ENCODE measurements at places on chromosomes 7 and 10. TPM values are rescaled to one million over a fixed set of nuclear protein-coding genes. Genes with fewer than 3 reads are reported as not detected.
A peak's percentile ranks its signal among the peaks of the same experiment; 100 is the strongest.

GRCh38 chr10:32793033-32793432 is 165.0 kb downstream of the ITGB1 start:
- no peak for DNase-seq

The TSPAN13 gene
- 45.1 TPM for total RNA-seq

- no peak for DNase-seq
Observed at GRCh38 chr10:70594161-70594560, 8.4 kb downstream of the PRF1 start.

The RASA4B gene
- total RNA-seq, result 1.4 TPM

- no peak for DNase-seq
Observed at GRCh38 chr10:124696446-124697392, 47.5 kb downstream of the FAM53B start.

The POM121L12 gene
- not detected for total RNA-seq

DNA sequence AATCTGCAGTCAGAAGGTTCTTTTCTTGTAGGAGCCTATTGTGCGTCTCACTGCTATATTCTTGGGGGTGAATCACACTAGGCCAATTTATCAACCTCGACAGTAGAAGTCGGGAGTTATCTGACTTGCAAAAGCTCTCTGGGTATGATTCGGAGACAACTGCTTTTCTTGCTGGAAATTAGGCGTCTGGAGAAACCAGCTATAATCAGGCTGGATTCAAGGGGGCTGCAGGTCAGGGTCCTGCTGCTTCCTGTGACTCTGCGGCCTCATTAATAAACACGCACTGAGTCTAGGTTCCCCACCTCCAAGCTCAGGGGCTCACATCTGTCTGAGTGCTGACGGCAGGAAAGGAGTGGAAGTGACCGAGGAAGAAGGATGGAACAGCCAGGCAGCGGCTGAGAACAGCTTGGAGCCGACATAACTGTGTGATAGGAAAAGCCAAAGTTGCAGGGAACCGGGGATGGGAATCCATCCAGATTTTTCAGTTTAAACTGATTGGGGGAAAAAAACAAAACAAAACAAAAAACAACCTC is 184.6 kb downstream of the FANK1 start:
- peak; percentile 91 for DNase-seq

The CARD11 gene
- total RNA-seq, result 3.1 TPM

DNA sequence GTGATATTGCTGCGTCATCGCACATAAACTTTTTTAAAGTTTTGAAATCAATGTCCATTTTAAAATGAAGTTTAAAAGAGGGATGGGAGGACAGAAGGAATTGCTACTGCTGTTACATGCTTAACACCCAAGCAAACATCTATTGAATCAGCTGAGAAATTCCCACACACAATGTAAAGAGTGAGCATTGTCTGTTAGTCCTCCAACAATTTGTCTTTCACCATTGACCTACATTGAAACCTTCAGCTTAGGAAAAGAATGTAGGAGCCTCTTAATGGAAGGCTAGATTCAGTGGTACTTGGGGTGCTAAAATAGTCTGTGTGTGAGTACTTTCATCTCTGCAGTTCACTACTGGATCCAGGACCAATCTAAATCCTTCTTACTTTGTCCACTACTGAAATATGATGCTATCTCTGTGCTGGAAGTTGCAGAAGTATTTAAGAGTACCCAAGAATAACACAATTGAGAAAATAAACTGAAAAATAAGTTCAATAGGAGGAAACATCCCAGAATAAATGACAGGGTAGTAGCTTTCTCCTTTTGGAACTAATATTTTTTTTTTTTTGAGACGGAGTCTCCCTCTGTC is 23.8 kb upstream of the FBXW4 start:
- no peak for DNase-seq

GRCh38 chr10:104330168-104331110 is 7.8 kb downstream of the ITPRIP start:
- DNase-seq, result peak; percentile 68

- no peak for DNase-seq
Observed at GRCh38 chr7:147436718-147437117, 1153.8 kb upstream of the C7orf33 start.

GRCh38 chr7:4143511-4144171 is 538.5 kb upstream of the FOXK1 start:
- no peak for DNase-seq

- no peak for DNase-seq
Observed at GRCh38 chr7:135995748-135996147, 18.6 kb upstream of the MTPN start.

GRCh38 chr10:43292755-43293676 is 26.2 kb upstream of the RASGEF1A start:
- peak; percentile 62 for DNase-seq

DNA sequence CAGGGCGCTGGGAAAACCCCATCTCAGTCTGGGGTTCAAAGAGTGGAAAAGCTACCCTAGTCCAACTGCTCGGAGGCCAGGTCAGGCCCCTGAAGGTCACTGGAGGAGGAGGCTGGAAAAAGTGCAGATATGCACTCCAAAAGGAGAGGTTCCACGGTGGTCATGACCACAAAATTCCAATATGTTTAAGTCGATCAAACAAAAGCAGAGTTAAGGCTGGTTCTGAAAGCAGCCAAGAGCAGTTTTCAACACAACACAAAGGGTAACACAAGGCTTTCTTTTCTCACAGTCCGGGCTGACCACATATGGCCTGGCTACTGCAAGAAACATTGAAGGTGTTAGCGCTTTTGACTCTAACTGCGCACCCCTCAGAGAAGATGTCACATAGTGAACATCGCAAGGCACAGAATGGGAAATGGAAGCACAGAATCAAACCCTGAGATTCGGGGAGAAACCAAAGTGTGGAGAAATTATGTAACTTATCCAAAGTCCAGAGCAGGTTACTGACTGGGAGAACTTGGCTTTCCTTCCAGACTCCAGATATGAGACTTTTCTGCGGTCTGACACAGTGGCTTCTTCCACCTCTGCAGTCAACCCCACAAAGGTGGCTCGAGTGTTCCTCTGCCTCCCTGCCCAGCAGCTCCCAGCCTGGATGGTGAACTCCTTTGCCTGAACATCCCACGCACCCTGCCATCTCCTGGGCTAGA is 1.3 kb upstream of the GRB10 start:
- no peak for DNase-seq

The SEMA3C gene
- total RNA-seq, result 6.1 TPM

The ALOX5 gene
- total RNA-seq, result not detected

GRCh38 chr10:86188796-86189558 is 177.6 kb downstream of the GRID1 start:
- no peak for DNase-seq

DNA sequence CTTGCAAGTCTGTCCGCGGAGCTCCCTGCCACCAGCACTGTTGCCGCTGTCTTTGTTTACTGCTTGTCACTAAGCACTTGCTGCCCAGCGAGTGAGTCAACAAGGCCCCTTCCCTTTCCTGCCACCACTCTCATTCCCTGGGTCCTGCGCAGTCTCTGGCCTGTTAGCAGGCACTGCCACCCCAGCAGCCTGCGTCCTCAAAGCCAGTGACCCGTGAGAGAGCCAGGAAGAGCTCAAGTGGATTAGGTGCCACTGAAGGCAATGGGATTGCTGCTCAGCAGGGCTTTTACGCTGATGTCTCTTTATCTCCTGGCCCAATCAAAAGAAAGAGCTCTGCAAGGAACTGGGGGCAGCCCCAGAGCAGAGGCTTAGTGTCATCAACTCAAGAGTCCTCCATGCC is at the start of gene FRMPD2:
Gene FRMPD2 (minus strand): TSS at position 61 of the 400 bp plus-strand sequence. CDS start 129 bp downstream, outside the sequence.
- no peak for DNase-seq

- no peak for DNase-seq
Observed at GRCh38 chr10:88725798-88726197, 19.7 kb downstream of the LIPK start.

DNA sequence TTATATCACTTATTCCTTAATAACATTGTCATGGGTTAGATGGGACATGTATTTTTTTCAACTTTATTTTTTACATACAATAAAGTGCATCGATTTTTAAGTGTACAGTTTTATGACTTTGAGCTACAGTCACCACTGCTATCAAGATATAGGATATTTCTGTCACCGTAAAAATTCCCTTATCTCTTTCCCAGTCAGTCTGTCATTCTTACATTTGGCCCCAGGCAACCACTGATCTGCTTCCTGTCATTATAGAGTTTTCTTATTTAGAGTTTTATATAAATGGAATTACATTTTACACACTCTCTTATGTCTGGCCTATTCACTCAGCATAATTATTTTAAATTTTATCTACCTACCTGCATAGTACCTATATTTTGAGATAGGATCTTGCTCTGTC is 145.2 kb downstream of the AUTS2 start:
- DNase-seq, result no peak

- DNase-seq, result no peak
Observed at GRCh38 chr10:91033324-91033950, 112.5 kb upstream of the ANKRD1 start.

The PTPN20 gene
- total RNA-seq, result 1.4 TPM

Data from lung microvascular endothelial cell (primary cell).